ENCODE measurements at places on chromosomes 1 and 21. TPM values are rescaled to one million over a fixed set of nuclear protein-coding genes. Genes with fewer than 3 reads are reported as not detected.

DNA sequence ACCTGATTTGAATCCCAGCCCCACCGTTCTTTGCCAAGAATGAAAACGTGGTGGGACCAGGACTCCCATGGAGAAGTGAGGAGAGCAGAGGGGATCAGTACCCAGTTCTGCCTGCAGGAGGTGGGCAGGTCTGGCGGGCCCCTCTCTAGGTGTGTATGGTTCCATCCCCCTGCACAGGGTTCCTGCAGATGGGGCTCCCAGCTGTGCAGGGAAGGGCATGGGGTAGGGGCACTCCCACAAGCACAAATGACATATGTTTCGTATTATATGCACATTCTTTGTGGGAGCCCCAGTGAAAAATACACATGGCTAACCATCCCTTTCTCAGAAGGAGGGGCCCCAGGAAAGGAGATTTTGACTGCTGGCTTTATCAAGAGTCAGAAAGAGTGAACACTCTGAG lies 144.6 kb downstream of the PLPP3 start:
- H3K4me3 ChIP-seq = no peak overlapping the region
- no peaks in the 10 kb centered on the region for H3K36me3 ChIP-seq
- DNase-seq = no peak
- peaks cover 35% of the 10 kb centered on the region for H3K4me1 ChIP-seq
- peak overlapping the region; percentile 48 for H3K27ac ChIP-seq

DNA sequence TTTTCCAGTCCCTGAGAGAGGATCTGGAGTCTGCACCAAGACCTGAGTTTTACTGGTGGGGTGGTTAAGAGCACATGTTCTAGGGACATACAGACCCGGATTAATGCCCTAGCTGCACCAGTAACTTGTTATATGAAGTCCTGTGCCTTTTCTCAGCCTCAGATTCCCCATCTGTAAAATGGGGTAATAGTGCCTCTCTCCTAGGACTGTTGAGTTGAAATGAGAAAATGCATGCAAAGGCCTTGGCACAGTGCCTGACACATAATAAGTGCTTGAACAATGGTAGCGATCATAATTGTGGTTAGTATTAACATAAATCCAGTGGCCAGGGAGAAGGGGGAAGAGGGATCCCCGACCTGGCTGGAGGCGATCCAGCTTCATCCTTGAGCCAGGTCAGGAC lies 12.3 kb downstream of the AHDC1 start:
- no peak for DNase-seq
- peaks cover 75% of the 10 kb centered on the region for H3K4me1 ChIP-seq
- H3K27me3 ChIP-seq = no peaks in the 10 kb centered on the region
- H3K36me3 ChIP-seq = no peaks in the 10 kb centered on the region
- H3K4me3 ChIP-seq = no peak overlapping the region

DNA sequence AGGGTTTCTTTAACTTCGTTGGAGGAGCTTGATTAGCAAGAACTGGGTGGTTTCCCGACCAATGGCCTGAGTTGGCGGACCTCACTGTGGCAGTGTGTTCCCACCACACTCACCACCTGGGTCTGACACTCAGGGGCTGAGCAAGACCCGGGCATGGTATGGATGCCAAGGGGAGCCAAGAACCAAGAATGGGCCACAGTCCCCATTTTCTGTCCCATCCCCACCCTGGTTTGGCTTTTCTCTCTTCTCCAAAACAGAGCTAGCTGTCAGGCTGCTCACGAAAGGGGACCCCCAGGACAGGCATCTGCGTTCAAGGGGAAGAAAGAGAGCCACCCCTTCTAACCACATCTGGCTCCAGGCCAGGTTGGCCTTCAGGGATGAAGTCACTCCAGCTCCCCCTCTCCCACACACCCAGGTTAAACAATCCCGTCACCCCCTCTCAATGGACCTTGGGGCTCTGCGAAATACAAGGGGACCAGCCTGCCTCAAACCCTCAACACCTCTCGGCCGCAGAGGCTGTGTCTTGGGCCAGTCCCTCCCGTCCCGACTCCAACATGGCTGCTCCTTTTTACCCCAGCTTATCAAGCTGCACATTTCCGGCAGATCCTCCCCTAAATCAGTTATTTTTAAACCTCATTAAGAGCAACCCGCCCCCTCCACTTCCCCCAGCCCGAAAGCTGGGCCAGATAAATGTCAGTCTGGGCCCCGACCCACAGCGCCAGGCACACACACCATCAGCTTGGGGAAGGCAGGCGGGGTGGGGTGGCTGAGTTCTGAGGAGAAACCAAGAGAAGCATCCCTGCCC lies 3.4 kb downstream of the TAGLN2 start:
- peaks cover 30% of the 10 kb centered on the region for H3K4me1 ChIP-seq
- H3K27ac ChIP-seq = peak overlapping the region; percentile 96
- DNase-seq = no peak
- H3K36me3 ChIP-seq = peaks cover 20% of the 10 kb centered on the region
- no peaks in the 10 kb centered on the region for H3K27me3 ChIP-seq

DNA sequence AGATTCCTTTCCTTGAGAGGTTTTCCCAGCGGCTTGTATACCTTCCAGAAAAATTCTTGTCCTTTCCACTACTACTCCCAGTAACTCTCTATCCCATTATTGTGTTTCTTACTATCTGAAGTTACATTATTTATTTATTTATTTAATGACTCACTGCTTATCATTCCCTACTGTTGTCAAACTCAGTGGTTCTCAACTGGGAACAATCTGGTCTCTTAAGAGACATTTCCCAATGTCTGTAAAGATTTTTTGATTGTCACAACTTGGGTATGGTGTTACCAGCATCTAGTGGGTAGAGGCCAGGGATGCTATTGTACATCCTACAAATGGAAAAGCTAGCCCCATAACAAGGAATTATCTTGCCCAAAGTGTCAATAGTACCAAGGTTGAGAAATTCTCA lies 771.5 kb upstream of the ADGRL2 start:
- H3K4me3 ChIP-seq = no peak overlapping the region
- no peaks in the 10 kb centered on the region for H3K36me3 ChIP-seq
- H3K27me3 ChIP-seq = no peaks in the 10 kb centered on the region
- no peak overlapping the region for H3K27ac ChIP-seq
- no peak for DNase-seq

GRCh38 chr1:57407928-57408327 lies 15.9 kb downstream of the DAB1 start:
- H3K27ac ChIP-seq = no peak overlapping the region
- H3K4me3 ChIP-seq = no peak overlapping the region
- no peaks in the 10 kb centered on the region for H3K4me1 ChIP-seq

GRCh38 chr1:145922266-145922665 lies 3.7 kb upstream of the PEX11B start:
- no peaks in the 10 kb centered on the region for H3K27me3 ChIP-seq
- H3K27ac ChIP-seq = no peak overlapping the region
- peaks cover 8% of the 10 kb centered on the region for H3K36me3 ChIP-seq
- H3K4me1 ChIP-seq = peaks cover 13% of the 10 kb centered on the region
- H3K4me3 ChIP-seq = no peak overlapping the region

DNA sequence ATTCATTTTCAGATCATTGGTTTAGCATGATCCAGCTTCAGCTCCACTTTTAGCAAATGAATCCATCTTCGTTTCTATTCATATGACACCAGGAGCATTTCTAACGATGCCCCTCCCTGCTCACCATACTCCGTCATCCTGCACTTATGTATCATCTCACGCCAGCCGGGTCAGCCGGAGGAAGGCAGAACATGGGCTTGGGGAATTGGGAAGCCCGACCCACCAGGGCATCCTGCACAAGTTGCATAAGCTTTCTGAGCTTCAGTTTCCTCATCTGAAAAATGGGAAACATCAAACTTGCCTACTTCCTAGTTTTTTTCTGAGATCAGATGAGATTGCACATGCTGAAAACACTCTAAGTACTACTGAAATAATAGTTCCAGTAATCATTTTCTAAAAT lies 194.7 kb downstream of the AK5 start:
- H3K4me1 ChIP-seq = no peaks in the 10 kb centered on the region
- H3K27me3 ChIP-seq = no peaks in the 10 kb centered on the region
- DNase-seq = no peak
- H3K36me3 ChIP-seq = no peaks in the 10 kb centered on the region
- H3K27ac ChIP-seq = no peak overlapping the region
- no peak overlapping the region for H3K4me3 ChIP-seq

DNA sequence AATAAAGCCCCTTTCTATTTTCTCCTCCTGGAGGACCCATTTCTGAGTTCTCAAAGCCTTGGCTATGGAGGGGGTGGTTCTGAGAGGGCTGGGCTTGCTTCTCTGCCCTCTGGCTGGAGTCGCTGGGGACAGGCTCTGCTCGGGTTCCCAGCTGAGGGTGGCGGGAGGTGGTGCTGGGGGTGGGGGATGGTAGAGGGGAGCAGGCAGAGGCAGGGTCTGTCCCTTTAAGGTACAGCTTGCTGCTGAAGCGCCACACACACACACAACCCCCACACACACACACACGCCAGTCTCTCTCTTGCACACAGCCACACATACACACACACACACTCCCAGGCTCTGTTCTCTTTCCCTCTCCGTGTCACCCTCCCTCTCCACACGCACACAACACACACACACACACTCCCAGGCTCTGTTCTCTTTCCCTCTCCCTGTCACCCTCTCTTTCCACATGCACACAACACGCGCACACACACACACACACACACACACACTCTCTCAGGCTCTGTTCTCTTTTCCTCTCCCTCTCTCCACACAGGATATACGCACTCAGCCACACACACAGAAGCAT lies 69.8 kb upstream of the SSBP3 start:
- no peaks in the 10 kb centered on the region for H3K36me3 ChIP-seq
- H3K27ac ChIP-seq = no peak overlapping the region
- no peaks in the 10 kb centered on the region for H3K27me3 ChIP-seq
- peaks cover 4% of the 10 kb centered on the region for H3K4me1 ChIP-seq
- H3K4me3 ChIP-seq = no peak overlapping the region
- peak; percentile 53 for DNase-seq

- no peaks in the 10 kb centered on the region for H3K27me3 ChIP-seq
- H3K36me3 ChIP-seq = no peaks in the 10 kb centered on the region
- no peak for DNase-seq
- H3K27ac ChIP-seq = no peak overlapping the region
- H3K4me3 ChIP-seq = no peak overlapping the region
- H3K4me1 ChIP-seq = no peaks in the 10 kb centered on the region
Observed at GRCh38 chr21:21039624-21040170, 41.5 kb downstream of the NCAM2 start.

- no peaks in the 10 kb centered on the region for H3K27me3 ChIP-seq
- H3K27ac ChIP-seq = peak overlapping the region; percentile 96
- no peaks in the 10 kb centered on the region for H3K36me3 ChIP-seq
- peaks cover 48% of the 10 kb centered on the region for H3K4me1 ChIP-seq
- H3K4me3 ChIP-seq = no peak overlapping the region
- peak; percentile 95 for DNase-seq
Observed at GRCh38 chr1:39132505-39133339, 71.8 kb upstream of the MACF1 start.

DNA sequence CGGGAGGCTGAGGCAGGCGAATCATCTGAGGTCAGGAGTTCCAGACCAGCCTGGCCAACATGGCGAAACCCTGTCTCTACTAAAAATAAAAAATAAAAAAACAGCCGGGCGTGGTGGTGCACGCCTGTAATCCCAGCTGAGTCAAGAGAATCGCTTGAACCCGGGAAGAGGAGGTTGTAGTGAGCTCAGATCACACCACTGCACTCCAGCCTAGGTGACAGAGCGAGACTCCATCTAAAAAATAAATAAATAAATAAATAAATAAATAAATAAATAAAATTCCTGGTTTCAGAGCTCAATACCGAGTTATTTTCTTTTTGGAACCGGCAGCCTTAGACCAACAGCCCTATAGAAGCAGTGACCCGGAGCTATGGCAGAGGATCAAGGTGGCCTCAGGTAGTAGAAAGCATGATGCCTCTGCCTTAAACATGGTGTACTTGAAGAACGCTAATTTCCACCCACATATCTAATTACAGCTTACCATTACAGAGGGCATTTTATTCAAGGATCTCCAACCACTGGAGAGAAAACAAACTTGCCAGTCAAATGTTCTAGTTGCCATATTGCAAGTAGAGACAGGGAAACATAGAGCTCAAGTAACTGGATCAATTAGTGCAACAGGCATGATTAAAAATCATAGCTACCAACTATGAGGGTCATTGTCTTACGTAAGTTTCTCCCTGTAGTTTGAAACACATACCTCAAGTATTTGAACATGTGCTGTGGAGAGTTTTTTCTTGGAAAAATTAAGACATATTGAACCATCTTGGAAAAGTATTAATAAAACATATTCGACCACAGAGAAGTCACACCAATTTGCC lies 2.0 kb upstream of the ENAH start:
- no peaks in the 10 kb centered on the region for H3K27me3 ChIP-seq
- peak overlapping the region; percentile 95 for H3K27ac ChIP-seq
- no peaks in the 10 kb centered on the region for H3K36me3 ChIP-seq
- no peak for DNase-seq
- H3K4me3 ChIP-seq = no peak overlapping the region

GRCh38 chr1:85496941-85497582 lies 32.1 kb upstream of the DDAH1 start:
- no peak for DNase-seq
- H3K27me3 ChIP-seq = no peaks in the 10 kb centered on the region
- no peaks in the 10 kb centered on the region for H3K36me3 ChIP-seq
- no peak overlapping the region for H3K27ac ChIP-seq

GRCh38 chr1:203632941-203633340 lies 6.3 kb downstream of the ATP2B4 start:
- no peak overlapping the region for H3K4me3 ChIP-seq
- no peaks in the 10 kb centered on the region for H3K27me3 ChIP-seq
- no peak for DNase-seq
- peaks cover 41% of the 10 kb centered on the region for H3K4me1 ChIP-seq

- H3K4me3 ChIP-seq = no peak overlapping the region
- DNase-seq = no peak
- H3K27ac ChIP-seq = no peak overlapping the region
- H3K36me3 ChIP-seq = no peaks in the 10 kb centered on the region
- no peaks in the 10 kb centered on the region for H3K27me3 ChIP-seq
Observed at GRCh38 chr1:153251988-153252387, 7.5 kb upstream of the LORICRIN start.

DNA sequence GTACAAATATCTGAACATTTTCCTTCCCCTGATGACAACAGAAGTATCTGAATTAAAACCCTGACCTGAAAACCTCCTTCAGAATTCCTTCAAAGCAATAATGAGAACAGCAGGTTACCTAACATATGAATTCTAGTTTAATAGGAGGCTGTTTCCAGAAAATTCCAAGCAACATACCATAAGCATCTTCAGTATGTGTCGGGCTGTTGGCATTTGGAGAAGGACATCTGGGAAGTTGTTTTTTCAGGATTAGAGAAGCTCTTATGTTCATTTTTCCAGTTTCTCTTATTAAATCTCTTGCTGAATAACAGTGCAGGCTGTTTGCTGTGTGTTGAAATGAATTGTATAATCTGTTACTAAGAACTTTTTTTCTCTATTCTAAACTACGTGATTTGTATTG lies 101.5 kb downstream of the PLA2G4A start:
- H3K27me3 ChIP-seq = no peaks in the 10 kb centered on the region
- DNase-seq = no peak
- H3K36me3 ChIP-seq = no peaks in the 10 kb centered on the region
- H3K4me1 ChIP-seq = no peaks in the 10 kb centered on the region

- DNase-seq = peak; percentile 89
- no peaks in the 10 kb centered on the region for H3K27me3 ChIP-seq
- H3K36me3 ChIP-seq = peaks cover 5% of the 10 kb centered on the region
- peaks cover 14% of the 10 kb centered on the region for H3K4me1 ChIP-seq
- H3K27ac ChIP-seq = peak within 1 kb of the TSS; percentile 100
Observed at GRCh38 chr1:228487336-228488124, at the start of gene RNF187. RNF187 (plus strand) TSS chr1:228487382.

The KPRP gene
- not detected for total RNA-seq

The CELA2A gene
- total RNA-seq = not detected

The CYB561D1 gene
- 13.2 TPM for total RNA-seq

Data from thyroid gland (tissue), 4 donors.